ENCODE measurements at places on chromosomes 6 and 20.

DNA sequence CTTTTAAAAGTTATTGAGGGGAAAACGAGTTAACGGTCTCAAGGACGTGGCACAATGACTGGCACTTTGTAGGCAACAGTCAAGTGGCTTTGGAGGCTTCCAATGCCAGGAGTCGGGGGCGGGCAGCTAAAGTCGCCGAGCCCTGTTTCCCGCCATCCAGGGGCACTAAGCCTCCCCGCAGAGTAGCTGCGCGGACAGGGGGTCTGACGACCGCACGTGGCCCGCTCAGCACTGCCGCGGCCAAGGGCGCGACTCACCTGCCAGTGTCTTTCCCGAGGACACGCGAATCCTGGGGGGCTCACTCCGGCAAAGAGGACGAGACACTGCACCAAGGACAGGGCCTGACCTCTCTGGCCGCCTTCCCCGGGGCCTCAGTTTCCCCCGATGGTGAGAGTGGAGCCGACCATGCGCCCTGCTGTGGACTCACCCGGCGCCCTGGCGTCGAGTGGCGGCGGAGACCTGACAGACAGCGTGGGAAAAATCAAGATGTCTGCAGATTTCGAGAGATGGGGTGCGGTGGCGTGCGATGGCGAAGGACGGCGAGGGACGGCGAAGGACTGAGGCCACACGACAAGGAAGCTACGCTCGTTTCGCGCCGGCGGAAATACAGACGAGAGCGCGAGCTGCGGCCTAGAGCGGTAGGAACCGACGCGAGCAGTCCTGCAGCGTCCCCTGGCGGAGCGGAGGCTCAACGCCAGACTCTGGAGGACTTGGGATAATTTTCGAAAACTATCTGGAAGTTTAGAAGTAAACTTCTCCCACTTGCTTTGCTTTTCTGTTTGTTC lies at the start of gene SNHG17:
Gene SNHG17 (minus strand): TSS at position 559 of the 785 bp plus-strand sequence.
- H3K27me3 ChIP-seq = no peaks in the 10 kb centered on the region
- H3K4me1 ChIP-seq = no peaks in the 10 kb centered on the region
- no peak within 1 kb of the TSS for H3K27ac ChIP-seq

GRCh38 chr6:35088281-35089215 lies 52.6 kb downstream of the TCP11 start:
- no peaks in the 10 kb centered on the region for H3K27me3 ChIP-seq
- DNase-seq = no peak
- H3K27ac ChIP-seq = no peak overlapping the region
- H3K4me1 ChIP-seq = no peaks in the 10 kb centered on the region
- H3K36me3 ChIP-seq = peaks cover 8% of the 10 kb centered on the region

- H3K4me3 ChIP-seq = no peak overlapping the region
- H3K4me1 ChIP-seq = peaks cover 3% of the 10 kb centered on the region
- no peaks in the 10 kb centered on the region for H3K27me3 ChIP-seq
- no peak overlapping the region for H3K27ac ChIP-seq
- DNase-seq = no peak
Observed at GRCh38 chr20:4697189-4697830, 24.4 kb upstream of the PRND start.

DNA sequence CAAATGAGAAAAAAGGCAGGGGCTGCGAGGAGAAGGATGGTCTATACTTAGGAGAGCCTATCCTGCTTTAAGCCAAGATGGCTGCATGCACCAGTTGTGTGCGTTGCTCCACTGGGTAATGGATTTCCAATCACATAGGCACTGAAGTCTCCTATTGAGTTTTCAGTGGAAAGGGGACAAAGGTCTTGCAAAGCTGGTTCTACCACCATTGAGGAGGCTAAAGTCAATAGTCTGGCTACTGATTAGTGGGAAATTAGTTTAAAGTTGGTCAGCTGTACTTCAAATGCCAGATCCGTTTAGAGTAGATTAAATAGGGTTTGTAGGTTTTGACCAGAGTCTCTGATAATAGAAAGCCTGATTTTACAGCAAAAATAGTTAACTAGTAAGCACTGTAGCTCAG lies 104.9 kb downstream of the SESN1 start:
- no peak overlapping the region for H3K4me3 ChIP-seq
- H3K4me1 ChIP-seq = no peaks in the 10 kb centered on the region
- H3K27me3 ChIP-seq = no peaks in the 10 kb centered on the region

- no peaks in the 10 kb centered on the region for H3K36me3 ChIP-seq
- no peaks in the 10 kb centered on the region for H3K27me3 ChIP-seq
- no peak overlapping the region for H3K27ac ChIP-seq
Observed at GRCh38 chr6:155171747-155172449, 91.9 kb upstream of the CLDN20 start.

DNA sequence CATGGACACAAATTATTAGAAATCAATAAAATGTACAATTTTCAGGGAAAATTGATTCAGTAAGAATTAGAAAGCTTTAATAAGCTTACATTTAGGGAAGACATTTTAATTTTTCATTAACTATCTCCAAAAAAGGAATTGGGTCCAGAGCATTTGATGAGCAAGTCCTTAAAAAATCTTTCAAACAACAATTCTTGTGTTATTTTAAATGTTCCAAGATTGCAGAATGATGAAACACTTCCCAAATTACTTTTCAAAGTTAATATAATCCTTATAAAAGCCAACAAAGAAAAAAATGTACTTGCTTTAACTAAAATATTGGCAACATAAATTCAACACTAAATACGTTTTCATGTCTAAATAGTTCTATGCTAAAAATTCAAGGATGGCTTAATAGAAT lies 102.0 kb downstream of the ADAT2 start:
- H3K27ac ChIP-seq = no peak overlapping the region
- H3K4me1 ChIP-seq = no peaks in the 10 kb centered on the region
- H3K4me3 ChIP-seq = no peak overlapping the region
- H3K27me3 ChIP-seq = no peaks in the 10 kb centered on the region

Data from iPS DF 6.9 (cell line).